ENCODE measurements at places on chromosomes 2 and 18. TPM values are rescaled to one million over a fixed set of nuclear protein-coding genes. Genes with fewer than 3 reads are reported as not detected.
A peak's percentile ranks its signal among the peaks of the same experiment; 100 is the strongest.

KIAA2012 gene
- 0.45 TPM for total RNA-seq

DIPK1C gene
- total RNA-seq: 0.50 TPM

GRCh38 chr2:224133387-224133786 lies 94.3 kb upstream of the SERPINE2 start:
- no peaks in the 10 kb centered on the region for H3K4me1 ChIP-seq
- DNase-seq: no peak
- H3K27me3 ChIP-seq: no peaks in the 10 kb centered on the region
- H3K36me3 ChIP-seq: no peaks in the 10 kb centered on the region

DNA sequence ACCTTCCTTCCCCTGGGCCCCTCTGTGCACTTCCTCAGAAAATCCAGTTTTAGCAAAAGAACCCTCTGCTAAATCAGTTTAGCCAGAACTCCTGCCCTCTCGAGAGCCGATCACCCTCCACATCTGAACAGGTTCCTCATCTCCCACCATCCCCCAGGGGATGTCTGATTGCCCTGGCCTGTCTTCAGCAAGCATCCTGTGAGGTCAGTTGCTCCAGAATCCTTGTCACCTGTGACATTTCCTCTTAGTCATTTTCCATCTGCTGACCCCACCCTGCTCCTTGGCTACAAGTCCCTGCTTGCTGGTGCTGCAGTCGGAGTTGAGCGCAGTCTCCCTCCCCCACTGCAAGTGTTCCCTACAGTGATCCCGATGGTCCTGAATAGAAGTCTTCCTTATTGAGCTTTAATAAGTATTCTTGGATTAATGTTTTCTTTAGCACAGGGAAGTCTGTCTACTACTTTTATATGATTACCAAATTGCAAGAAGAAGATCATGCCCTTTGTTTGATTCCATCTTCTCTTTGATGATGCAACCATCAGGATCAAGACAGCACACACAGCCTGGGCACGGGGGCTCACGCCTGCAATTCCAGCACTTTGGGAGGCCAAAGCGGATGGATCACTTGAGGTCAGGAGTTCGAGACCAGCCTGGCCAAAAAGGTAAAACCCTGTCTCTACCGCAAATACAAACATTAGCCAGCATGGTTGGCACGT lies 30.9 kb upstream of the UBE2F start:
- no peak for DNase-seq
- no peak overlapping the region for H3K4me3 ChIP-seq
- no peaks in the 10 kb centered on the region for H3K27me3 ChIP-seq
- no peaks in the 10 kb centered on the region for H3K36me3 ChIP-seq
- peaks cover 12% of the 10 kb centered on the region for H3K4me1 ChIP-seq
- no peak overlapping the region for H3K27ac ChIP-seq

REG3A gene
- total RNA-seq: not detected

DNA sequence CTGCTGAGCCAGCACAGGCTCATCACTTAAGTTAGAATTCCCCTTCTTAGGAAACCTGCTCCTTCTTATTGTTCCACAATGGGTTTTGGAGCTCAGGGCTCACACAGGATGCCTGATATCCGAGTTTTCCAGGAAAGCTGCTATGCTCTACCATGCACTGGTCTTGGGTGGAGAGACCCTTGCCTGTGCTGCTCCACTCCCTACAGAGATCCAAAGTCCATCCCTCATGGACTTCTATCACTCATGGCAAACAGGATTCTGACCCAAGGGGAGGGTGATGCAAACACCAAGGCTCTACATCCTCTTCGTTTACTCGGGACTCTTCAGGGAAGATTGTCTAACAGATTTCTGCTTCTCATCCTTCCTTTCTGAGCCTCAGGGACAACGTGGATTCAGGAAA lies 5.2 kb downstream of the SULT1C2 start:
- H3K36me3 ChIP-seq: no peaks in the 10 kb centered on the region
- DNase-seq: no peak
- no peak overlapping the region for H3K27ac ChIP-seq
- H3K4me3 ChIP-seq: no peak overlapping the region
- H3K27me3 ChIP-seq: no peaks in the 10 kb centered on the region
- H3K4me1 ChIP-seq: no peaks in the 10 kb centered on the region

GRCh38 chr2:183606718-183607085 lies 482.5 kb downstream of the NUP35 start:
- DNase-seq: no peak
- no peaks in the 10 kb centered on the region for H3K27me3 ChIP-seq
- no peak overlapping the region for H3K4me3 ChIP-seq
- no peaks in the 10 kb centered on the region for H3K36me3 ChIP-seq
- H3K27ac ChIP-seq: no peak overlapping the region
- no peaks in the 10 kb centered on the region for H3K4me1 ChIP-seq

GRCh38 chr2:148966438-148966758 lies 72.1 kb upstream of the LYPD6B start:
- no peaks in the 10 kb centered on the region for H3K27me3 ChIP-seq
- H3K36me3 ChIP-seq: no peaks in the 10 kb centered on the region
- DNase-seq: no peak
- peaks cover 8% of the 10 kb centered on the region for H3K4me1 ChIP-seq

DNA sequence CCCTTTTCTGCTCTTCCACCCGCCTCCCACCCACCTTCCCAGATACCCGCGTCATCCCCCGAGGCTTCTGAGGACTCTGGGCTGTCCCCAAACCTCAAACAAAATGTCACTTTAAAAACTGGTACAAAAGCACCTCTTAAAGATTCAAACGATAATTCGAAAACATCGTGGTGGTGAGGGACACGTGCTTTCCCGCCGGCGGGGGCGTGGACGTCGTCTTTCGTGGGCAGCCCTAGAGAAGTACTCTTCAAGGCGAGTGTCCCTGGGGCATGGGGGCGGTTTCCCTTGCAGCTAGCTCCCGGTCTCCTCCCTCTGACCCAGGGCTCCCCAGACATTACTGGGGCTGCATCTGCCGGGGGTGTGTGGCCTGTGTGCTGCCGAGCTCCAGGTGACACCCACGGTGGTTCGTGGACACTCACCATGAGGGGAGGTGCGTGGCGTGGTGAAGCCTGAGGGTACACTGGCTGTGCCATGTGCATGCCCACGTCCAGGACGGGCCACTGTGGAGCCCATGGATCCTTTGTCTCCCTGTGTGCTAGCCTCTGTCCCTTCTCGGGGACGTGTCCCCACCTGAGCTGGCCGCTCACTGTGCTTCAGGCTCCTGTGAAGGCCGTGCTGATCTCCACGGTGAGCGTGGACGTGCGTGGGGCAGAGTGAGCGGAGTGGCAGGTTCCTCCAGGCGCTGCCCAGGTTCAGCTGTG lies 117.8 kb downstream of the NFATC1 start:
- H3K4me3 ChIP-seq: no peak overlapping the region
- DNase-seq: no peak
- no peak overlapping the region for H3K27ac ChIP-seq
- H3K27me3 ChIP-seq: no peaks in the 10 kb centered on the region
- peaks cover 9% of the 10 kb centered on the region for H3K4me1 ChIP-seq

FASTKD2 gene
- total RNA-seq: 26.0 TPM

DNA sequence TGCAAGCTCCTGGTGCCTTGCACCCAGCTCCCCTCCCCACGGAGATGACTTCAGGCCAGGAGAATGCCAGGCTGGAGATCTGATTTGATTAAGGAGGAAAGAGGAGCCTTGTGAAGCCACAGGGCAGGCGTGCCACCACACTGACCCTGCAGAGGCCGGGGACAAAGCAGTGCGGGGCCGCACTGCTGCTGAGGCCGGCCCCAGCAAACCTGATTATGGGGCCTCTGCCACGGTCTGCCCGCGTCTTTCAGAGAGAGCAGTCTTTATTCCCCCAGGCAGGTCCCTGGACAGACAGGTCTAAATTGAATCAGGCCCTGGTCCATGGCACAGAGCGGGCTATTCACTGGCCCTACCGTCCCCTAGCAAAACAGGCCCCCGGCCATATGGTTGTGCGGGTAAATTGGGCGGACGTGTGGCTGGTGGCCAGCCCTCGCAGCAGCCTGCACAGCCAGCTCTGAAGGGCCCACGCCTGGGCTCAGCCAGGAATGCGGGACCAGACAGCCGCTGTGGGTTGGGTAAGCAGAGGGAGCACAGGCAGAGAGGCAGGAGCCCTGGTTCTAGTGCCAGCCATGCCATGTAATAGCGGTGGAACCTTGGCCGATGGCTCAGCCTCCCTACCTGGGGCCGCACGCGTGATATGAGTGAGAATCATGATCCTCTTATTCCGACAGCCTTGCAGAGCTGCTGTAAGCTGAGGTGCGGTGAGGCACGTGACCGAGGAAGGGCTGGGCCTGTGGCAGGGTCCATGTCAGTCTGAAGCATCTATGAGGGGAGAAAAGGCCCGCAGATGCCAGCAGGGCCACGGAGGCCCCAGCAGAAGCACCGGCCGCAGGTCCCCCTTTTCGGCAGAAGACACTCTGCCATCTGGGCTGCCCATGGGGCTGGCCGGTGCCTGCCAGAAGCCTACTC lies 97.3 kb upstream of the MYCN start:
- H3K36me3 ChIP-seq: no peaks in the 10 kb centered on the region
- no peak overlapping the region for H3K4me3 ChIP-seq
- H3K27ac ChIP-seq: no peak overlapping the region

- H3K4me1 ChIP-seq: no peaks in the 10 kb centered on the region
- no peak for DNase-seq
- no peak overlapping the region for H3K27ac ChIP-seq
Observed at GRCh38 chr2:14137643-14138042, 494.9 kb upstream of the LRATD1 start.

- no peaks in the 10 kb centered on the region for H3K4me1 ChIP-seq
- no peak overlapping the region for H3K4me3 ChIP-seq
- DNase-seq: no peak
Observed at GRCh38 chr2:157644776-157645175, 16.1 kb upstream of the ACVR1C start.

DNA sequence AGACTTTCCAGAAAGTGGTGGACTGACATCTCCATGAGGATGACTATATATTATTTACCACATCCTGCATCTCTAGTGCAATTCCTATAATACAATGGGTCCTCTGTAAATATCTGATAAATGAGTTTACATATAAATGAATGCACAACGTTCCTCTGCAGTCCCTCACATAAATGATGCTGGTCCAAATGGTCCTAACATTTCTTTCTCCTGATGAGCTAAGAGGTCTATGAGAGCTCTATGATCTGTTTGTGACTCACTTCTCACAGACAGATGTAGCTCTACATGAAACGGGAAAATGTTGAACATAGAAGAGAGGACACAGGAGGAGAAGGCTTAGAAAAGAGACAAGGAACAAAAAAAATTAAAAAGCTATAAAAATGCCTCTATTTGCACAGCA lies 201.2 kb upstream of the PIK3C3 start:
- no peaks in the 10 kb centered on the region for H3K27me3 ChIP-seq
- no peak overlapping the region for H3K27ac ChIP-seq
- no peak overlapping the region for H3K4me3 ChIP-seq
- DNase-seq: no peak

- no peak overlapping the region for H3K4me3 ChIP-seq
- H3K27ac ChIP-seq: peak overlapping the region; percentile 8
- peaks cover 16% of the 10 kb centered on the region for H3K4me1 ChIP-seq
- no peak for DNase-seq
- H3K36me3 ChIP-seq: no peaks in the 10 kb centered on the region
Observed at GRCh38 chr2:234823877-234824376, 127.9 kb upstream of the SH3BP4 start.

- no peak overlapping the region for H3K4me3 ChIP-seq
- DNase-seq: no peak
- H3K36me3 ChIP-seq: no peaks in the 10 kb centered on the region
- H3K27ac ChIP-seq: no peak overlapping the region
- no peaks in the 10 kb centered on the region for H3K27me3 ChIP-seq
Observed at GRCh38 chr18:21191596-21192307, 50.3 kb upstream of the GREB1L start.

DNA sequence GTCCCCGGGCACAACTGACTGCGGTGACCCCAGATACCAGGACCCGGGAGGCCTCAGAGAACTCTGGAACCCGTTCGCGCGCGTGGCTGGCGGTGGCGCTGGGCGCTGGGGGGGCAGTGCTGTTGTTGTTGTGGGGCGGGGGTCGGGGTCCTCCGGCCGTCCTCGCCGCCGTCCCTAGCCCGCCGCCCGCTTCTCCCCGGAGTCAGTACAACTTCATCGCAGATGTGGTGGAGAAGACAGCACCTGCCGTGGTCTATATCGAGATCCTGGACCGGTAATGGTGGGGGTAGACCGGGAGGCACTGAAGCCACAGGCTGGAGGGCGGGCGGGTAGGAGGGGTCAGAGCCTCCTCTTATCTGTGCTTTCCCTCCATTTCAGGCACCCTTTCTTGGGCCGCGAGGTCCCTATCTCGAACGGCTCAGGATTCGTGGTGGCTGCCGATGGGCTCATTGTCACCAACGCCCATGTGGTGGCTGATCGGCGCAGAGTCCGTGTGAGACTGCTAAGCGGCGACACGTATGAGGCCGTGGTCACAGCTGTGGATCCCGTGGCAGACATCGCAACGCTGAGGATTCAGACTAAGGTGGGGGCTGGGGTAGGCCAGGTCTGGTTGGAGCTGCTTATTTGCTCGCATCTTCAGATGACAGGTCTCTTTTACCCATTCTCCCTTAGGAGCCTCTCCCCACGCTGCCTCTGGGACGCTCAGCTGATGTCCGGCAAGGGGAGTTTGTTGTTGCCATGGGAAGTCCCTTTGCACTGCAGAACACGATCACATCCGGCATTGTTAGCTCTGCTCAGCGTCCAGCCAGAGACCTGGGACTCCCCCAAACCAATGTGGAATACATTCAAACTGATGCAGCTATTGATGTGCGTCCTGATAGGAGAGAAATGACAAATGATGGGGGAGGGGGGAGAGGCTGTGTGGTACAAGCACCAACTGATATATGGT lies 780 bp downstream of the HTRA2 start:
- no peaks in the 10 kb centered on the region for H3K27me3 ChIP-seq
- H3K4me3 ChIP-seq: peak overlapping the region; percentile 83
- H3K4me1 ChIP-seq: peaks cover 32% of the 10 kb centered on the region
- peaks cover 43% of the 10 kb centered on the region for H3K36me3 ChIP-seq
- H3K27ac ChIP-seq: peak overlapping the region; percentile 89

TUBA4B gene
- total RNA-seq: not detected

RIOK3 gene
- 46.1 TPM for total RNA-seq

GRCh38 chr2:230924092-230924469 lies 961 bp downstream of the GPR55 start:
- no peaks in the 10 kb centered on the region for H3K36me3 ChIP-seq
- peaks cover 7% of the 10 kb centered on the region for H3K27me3 ChIP-seq
- no peaks in the 10 kb centered on the region for H3K4me1 ChIP-seq
- no peak for DNase-seq
- H3K27ac ChIP-seq: no peak overlapping the region
- no peak overlapping the region for H3K4me3 ChIP-seq

DNA sequence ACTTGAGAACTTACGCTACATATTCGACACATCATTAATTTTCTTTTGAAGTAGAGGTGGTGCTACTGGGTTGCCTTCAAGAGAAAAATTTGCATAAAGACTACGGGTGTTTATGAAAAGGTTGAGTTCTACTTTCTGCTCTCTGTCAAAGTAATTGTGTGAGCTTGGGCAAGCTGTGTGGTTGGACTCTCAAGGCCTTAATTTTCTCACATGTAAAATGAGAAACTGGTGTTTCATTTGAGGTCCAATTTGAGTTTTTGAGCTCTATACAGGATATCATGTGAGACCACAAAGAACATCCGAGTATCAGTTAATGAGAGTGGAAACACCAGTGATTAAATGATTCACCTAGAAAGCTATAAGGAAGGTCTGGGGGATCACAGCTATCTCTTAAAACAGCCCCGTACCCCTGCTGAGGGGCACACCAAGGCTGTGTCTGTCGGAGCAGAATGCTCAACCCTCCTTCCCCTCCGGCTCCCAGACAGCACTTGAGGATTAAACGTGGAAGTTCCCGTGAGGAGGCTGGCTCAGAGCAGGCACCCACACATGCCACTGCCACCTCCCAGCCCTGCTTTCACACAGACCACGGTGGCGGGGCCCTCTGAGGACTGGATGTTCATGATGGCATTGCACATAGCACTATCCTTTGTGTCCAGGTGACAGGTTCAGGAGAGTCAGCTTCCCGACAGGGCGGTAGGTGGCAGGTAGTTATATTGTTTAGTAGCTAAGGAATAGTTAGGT lies 191.8 kb downstream of the RNF144A start:
- H3K36me3 ChIP-seq: no peaks in the 10 kb centered on the region
- DNase-seq: peak; percentile 86
- H3K4me3 ChIP-seq: no peak overlapping the region
- H3K27ac ChIP-seq: no peak overlapping the region
- no peaks in the 10 kb centered on the region for H3K27me3 ChIP-seq

Data from esophagus muscularis mucosa (tissue), 4 donors.